IMR-90 (cell line): ENCODE measurements at places on chromosomes 2 and 18. TPM values are rescaled to one million over a fixed set of nuclear protein-coding genes. Genes with fewer than 3 reads are reported as not detected.

GRCh38 chr2:119393971-119394748 is 27.4 kb downstream of the DBI start:
- no peak for DNase-seq

GRCh38 chr18:22847867-22848451 is 85.2 kb upstream of the RBBP8 start:
- DNase-seq: no peak

- peak; percentile 96 for DNase-seq
Measured at GRCh38 chr18:11849841-11850634, 1.2 kb upstream of the CHMP1B start.

PRKAG3 gene
- not detected in 2 replicates for total RNA-seq

SLC39A10 gene
- 64.7 and 92.8 TPM in 2 replicates for total RNA-seq
